GM10248 (cell line): ENCODE measurements at places on chromosomes 6 and 20.
A peak's percentile ranks its signal among the peaks of the same experiment; 100 is the strongest.

GRCh38 chr6:3825851-3826581, 23.2 kb upstream of the FAM50B start:
- no peak for DNase-seq

- no peak for DNase-seq
Observed at GRCh38 chr20:50565383-50565782, 55.2 kb downstream of the PTPN1 start.

GRCh38 chr20:38156280-38156679, 8.8 kb downstream of the TGM2 start:
- DNase-seq = no peak

- peak; percentile 67 for DNase-seq
Observed at GRCh38 chr6:149864578-149865535, 698 bp upstream of the LRP11 start.

DNA sequence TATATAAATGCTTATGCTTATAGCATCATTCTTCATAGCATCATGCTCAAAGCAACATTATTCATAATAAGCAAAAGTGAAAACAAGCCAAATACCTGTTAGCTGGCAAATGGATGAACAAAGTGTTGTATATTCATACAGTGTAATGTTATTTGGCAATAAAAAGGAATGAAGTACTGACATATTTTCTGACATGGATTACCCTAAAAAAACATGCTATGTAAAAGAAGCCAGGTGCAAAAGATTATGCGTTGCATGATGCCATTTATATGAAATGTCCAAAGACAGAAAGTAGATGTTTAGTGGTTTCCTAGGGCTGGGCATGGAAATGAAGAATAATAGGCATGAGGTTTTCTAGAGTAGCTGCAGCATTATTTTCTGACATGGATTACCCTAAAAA, 77.1 kb downstream of the GFRA4 start:
- no peak for DNase-seq

DNA sequence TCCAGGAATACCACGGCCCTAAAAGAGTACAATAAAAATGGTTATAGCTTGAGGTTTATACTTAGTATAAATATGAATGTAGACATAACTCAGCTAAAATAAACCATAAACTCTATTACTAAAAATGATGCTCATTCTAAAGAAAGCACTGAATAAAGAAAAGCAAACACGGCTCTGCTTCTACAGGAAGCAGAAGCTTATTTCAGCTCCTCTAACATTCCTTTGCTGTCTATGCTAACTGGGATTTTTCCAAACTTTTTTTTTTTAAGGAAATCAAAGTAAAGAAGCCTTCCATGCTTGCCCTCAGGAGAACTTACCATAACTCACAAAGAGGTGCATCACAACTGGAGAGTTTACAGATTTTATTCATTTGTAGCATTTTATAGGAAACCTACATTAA, 30.8 kb downstream of the COL9A1 start:
- DNase-seq = no peak
